ENCODE measurements at places on chromosomes 7 and 10.
A peak's percentile ranks its signal among the peaks of the same experiment; 100 is the strongest.

DNA sequence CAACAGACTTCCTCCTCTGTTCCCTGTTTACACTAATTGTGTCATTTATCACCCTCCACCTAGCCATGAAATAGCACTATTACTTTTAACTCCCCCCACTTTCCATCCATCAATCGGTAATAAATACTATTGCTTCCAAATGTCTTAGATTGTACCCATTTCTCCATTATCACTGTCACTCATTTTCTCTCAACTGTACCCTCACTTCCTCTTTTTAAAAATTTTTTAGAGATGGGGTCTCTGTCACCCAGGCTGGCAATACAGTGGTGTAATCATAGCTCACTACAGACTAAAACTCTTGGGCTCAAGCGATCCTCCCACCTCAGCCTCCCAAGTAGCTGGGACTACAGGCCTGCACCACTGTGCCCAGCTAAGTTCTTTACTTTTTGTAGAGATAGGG, 123.5 kb upstream of the EGR2 start:
- DNase-seq: no peak

DNA sequence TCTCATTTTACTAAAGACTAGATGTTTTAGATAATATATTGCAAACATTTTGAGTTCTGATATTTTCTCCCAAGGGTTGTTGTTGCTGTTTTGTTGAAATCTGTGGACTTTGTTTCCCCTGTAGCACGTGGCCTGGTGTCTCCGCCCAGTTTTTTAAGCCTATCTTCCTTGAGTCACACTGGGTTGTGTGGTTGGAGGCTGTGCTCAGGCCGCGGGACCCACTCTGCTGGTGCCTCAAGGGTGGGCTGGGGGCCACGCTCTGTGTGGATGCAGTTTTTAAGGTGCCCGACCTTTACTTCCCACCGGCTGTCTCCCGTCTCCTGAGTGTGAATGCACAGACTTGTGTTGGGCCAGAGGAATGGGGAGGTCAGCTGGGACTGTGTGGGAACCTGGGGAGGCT, 4.2 kb upstream of the PRAP1 start:
- DNase-seq: no peak

- no peak for DNase-seq
Measured at GRCh38 chr7:45702751-45703150, 128.6 kb downstream of the ADCY1 start.

GRCh38 chr10:20975236-20975635, 78.1 kb upstream of the NEBL start:
- no peak for DNase-seq

- no peak for DNase-seq
Measured at GRCh38 chr7:149731207-149731955, 42.0 kb downstream of the ZNF467 start.

- DNase-seq: no peak
Measured at GRCh38 chr10:118694848-118695247, 59.9 kb downstream of the CACUL1 start.

DNA sequence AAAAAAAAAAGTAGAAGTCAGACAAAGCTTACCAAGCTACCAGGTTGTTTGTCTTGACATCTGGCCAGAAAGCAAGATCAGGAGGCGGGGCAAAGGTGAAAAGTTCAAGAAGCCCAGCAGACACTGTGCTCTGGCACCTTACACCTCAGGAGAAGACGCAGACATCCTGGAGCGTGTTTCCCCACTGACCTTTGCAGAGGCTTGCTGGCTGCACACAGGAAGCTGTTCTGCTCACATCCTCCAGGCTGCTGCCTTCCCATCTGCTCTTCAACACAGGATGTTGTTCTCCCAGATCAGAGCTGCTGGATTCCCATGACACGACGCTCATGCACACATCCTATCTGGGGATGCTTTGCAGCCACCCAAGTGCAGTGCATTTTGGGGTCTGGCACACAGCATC, 174.4 kb upstream of the KIAA1217 start:
- DNase-seq: no peak

DNA sequence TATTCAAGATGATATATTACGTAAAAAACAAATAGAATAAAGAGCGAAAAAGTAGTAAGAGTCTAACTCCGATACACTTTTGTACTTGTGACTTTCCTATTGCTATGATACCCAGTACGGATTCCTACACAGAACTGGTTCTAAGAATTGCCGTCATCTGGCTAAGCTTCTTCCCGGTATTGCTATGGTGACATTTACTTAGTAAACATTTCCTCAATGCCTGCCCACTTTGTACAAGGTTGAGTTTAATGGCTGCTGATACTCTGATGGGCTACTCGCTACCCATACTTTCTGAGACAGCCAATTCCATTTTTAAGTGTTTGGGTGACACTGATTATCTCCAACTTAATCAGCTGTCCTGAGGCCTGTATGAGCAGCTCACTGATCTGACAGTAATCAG, 55.6 kb downstream of the OSBPL3 start:
- DNase-seq: no peak

DNA sequence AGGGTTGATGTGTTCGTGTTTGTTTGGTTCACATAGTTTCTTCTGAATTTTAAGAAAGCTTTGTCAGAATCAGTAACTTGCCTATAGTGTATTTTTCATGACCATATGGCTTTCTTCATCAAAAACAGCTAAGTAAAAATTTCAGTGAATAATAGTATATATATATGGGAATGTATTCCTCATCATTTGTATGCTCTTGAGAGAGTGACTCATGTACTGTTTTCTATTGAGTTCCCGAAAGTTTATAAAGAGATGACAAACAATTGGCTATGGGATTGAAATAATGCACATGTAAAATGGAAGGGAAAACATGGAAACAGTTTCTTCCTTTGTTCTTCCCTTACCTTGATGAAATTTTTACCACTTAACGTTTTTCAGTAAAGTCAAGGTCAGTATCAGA, 56.4 kb downstream of the KAT6B start:
- DNase-seq: no peak

DNA sequence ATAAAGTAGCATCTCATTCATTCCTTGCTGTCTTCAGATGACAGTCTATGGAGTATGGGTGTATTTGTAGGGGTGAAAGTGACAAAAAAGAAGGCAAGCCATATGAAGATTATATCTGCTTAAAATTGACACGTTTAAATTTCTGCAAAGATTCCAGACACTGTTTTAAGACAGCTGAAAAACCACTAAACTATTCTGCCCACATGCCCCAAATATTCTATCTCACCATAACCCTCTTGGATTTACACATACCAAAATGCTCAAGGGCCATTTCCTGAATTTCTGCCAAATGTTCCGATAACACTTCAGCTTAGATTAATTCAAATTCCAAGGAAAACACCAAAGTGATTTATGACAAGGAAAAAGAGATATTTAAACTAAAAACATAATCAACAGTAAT, 99.9 kb upstream of the IL6 start:
- no peak for DNase-seq

DNA sequence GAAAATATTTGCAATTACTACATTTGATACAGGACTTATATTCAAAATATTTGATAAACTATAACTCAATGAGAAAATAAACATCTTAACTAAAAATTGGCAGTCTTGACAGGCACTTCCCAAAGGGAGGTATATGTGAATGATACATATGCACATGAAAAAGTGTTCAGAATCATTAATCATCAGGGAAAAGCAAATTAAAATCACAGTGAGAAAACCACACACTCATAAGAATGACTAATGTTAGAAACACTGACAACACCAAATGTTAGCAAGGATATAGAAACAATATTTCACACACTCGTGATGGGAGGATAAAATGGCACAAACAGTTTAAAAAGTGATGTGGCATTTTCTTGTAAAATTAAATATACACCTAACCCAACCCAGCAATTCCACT, 4.1 kb upstream of the VPS26A start:
- no peak for DNase-seq

GRCh38 chr7:65731562-65732035, 141.3 kb upstream of the VKORC1L1 start:
- DNase-seq: no peak

DNA sequence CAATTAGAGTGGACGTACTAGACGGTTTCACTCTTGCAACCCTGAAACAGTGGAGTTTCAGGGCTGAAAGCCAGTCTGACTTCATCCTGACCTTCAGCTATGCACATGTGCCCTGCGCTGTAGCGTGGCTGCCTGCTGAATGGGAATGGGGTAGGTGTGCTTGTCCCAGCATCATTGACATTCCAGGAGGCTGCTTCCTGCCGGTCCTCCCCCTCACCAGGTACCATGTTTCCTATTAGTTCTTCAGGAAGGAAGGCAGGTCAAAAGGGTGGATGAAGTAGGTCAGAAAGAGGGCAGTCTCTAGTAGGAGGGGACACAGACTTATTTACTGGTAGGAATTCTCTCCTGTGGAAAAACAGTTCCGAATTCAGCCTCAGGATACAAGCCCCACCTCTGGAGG, 551.8 kb upstream of the GALNT17 start:
- DNase-seq: no peak

GRCh38 chr10:71985542-71986250, 21.5 kb downstream of the CHST3 start:
- DNase-seq: peak; percentile 27

DNA sequence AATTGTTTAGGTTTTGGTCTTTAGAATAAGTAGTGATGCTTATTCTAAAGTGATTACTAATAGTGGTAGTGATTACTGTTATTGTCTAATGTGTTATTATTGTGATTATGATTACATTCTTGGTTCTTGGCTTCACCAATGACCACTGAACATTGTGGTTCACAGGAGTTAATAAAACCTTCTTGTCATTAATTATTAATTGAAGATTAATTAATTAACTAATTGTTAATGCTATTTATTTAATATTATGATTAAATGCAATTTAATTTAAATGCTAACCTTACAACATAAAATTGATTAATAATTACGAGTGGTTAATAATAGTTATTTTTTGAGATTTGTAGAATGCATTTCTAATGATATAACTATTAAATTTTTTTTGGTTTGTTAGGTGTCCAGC, 747.7 kb upstream of the POM121L12 start:
- no peak for DNase-seq

GRCh38 chr7:55438757-55439525, 73.8 kb downstream of the LANCL2 start:
- no peak for DNase-seq

DNA sequence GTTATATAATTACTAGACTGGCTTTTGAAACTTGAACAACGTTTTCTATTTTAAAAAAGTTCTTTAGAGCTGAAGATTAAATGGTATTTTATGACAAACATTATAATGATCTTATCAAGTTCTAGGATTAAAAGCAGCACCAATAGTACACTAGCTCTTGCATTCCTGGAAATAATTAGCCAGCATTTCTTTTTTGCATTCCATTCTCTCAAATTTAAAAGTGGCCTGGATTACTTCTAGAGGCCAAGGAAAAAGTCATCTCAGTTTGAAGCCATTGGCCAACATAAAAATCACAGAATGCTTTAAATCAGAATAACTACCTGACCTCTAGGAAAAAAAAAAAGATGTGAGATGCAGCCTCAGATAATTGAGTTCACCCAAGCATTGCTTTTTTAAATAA, 1326.4 kb upstream of the SORCS1 start:
- no peak for DNase-seq

GRCh38 chr10:72297281-72297804, 23.6 kb downstream of the DDIT4 start:
- DNase-seq: peak; percentile 93

DNA sequence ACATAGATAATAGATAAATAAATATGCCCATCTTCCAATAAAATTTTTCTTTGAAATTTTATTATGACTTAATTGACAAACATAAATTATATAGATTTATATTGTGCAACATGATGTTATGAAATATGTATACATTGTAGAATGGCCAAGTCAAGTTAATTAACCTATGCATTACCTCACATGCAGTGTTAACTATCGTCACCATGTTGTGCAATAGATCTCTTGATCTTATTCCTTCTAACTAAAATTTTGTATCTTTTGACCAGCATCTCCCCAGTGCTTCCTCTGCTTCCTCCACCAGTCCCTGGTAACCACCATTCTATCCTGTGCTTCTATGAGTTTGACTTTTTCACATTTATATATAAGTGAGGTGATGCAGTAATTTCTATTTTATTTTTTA, 259.6 kb downstream of the SUGCT start:
- DNase-seq: no peak

DNA sequence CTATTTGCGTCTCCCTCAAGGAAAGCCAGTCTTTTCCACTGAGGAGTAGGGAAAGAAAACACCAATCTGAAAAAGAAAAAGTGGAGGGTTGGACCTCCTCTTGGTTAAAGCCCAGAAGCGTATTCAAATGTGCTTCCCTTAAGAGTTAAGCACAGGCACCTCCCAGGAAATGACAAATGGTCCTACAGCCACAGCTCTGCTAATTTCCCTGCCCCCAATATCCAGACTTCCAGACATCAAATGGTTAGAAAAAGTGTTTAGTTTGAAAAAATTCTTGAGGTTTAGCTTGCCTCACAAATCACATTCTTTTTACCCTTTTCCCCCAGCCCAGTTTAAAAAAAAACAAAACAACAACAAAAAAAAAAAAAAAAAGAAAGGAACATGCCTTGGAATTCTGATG, 19.0 kb upstream of the COL1A2 start:
- no peak for DNase-seq

DNA sequence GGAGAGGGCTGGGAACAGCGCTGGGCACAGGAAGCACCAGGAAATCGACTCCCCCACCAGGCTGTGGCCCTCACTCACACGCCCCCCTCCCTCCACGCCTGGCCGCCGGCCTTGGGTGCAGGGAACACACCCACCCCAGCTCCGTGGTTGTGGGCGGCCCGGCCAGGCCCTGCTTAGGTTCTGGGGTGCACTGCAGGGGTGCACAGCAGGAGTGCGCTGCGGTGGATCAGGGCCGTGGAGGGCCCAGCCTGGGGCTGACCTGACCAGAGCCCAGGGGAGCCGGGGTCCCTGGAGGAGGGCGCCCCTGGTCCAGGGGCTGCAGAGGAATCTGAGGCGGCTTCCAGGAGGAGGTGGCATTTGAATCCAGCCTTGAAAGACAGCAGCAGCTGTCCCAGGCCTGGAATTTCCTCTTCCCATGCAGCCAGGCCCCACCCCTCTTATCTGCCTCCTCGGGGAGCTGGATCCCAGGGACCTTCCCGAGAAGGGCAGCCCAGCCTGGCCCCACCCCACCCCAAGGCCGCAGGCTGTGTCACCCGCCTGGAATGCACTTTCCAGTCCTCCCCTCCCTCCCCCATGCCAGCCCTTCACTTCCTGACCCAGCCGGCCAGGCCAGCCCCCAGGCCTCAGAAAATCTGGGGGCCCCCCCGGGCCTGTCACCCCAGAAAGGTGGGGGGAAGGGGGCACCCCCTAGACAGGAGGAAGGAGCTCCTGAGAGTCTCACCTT, 18.4 kb upstream of the PDGFA start:
- DNase-seq: no peak

- DNase-seq: no peak
Measured at GRCh38 chr7:142529591-142529990, 219.7 kb upstream of the PRSS1 start.

DNA sequence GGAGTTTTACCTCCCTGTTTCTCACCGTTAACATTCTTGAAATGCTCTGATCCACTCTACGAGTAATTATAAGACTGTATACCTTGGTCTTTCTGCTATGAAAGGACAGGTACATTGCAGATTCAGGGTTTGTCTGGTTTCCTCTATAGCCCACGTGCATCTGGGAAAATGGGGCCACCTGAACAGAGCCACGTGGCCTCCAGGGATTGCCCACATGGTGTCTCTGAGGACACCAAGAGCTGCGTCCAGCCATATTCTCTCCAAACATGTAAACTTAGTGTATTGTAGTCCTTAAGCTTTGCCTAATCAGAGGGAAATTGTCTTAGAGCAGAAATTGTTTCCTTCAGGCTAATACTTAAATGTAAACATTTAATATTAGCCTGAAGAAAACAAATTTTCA, 16.7 kb downstream of the MACROH2A2 start:
- no peak for DNase-seq
